ENCODE measurements at places on chromosomes 2 and 18.

DNA sequence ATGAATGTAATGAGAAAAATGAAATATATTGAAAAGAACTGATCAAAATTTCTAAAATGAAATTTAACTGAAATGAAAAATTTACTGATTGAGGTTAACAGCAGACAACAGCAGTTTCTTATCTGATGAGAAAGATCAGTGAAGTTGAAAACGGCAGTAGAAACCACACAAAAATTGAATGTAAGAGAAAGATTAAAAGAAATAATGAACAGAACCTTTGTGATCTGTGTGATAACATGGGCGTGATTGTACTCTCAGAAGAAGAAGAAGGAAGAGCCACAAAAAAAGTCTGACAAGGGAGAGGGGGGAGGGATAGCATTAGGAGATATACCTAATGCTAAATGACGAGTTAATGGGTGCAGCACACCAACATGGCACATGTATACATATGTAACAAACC is 45.2 kb downstream of the FAM117B start:
- no peak for DNase-seq

DNA sequence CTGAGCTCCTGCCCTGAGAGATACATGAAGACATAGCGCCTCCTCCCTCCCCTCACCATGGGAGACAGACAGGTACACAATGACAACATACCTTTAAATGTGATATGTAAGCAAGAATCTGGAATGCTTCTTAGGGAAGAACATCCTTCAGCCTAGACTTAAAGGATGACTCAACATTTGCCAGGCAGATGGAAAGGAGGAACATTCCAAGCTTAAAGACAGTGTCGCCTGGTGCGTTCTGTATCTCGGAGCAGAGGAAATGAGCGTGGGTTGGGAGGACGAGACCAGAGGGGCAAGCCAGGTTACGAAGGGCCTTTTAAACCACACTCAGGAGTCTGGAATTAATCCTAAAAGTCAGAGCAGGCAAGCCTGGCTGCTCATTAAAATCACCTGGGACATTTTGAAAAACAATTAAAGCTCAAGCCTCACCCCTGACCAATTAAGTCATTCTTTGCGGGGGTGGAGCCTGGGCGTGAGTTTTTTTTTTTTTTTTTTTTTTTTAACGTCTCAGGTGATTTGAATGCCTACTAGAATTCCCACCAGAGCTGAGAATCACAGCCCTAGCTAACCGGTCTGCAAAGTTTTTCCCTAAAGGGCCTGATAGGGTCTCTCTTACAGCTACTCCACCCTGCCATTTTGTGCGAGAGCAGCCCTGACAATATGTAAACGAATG is 131.2 kb upstream of the SEC11C start:
- no peak for DNase-seq

DNA sequence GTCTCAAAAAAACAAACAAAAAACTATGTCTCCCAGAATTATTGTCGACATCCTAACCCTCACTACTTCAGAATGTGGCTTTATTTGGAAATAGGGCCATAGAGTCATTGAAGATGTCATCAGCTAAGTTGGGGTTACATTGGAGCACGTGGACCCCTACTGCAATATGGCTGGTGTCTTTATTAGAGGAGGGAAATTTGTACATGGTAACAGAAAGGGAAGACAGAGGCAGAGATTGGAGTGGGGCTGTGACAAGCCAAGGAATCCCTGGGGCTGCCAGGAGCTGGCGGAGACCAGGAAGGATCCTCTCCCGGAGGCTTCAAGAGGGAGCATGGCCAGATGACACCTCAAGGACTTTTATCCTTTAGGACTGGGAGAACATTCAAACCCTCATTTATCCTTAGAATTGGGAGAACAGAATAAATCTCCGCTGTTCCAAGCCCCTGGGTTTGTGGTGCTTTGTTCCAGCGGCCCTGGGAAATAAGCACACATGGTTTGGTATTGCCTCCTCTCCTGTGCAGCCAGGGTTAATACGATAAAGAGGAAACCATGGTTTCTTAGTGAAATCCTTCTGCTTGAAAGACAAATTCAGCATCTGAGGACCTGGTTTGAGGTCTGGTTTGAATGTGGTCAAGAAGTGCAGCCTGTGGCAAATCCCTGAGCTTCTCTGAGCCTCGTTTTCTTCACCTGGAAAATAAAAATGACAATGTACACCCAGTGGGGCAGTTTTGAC is 184.7 kb downstream of the MYCN start:
- DNase-seq: no peak

DNA sequence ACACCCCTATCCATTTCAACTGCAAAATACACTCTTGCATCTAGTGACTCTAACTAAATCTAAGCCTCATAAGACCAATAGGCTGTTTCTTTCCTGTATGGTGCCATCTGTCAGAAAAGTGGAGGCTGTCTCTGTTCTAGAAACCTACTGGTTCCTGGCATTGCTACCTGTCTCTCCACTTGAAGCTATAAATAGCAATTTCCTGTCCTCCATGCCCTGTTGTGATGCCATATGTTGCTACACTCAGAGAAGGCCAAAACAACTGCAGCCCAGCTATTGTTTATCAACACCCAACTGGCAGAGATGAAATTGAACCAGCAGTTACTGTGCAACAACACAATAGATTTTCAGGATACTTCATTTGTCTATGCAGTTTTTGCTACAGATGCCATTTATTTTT is 1355.1 kb upstream of the SLC39A10 start:
- DNase-seq: no peak

GRCh38 chr2:235162082-235162836 is 210.4 kb downstream of the SH3BP4 start:
- no peak for DNase-seq

DNA sequence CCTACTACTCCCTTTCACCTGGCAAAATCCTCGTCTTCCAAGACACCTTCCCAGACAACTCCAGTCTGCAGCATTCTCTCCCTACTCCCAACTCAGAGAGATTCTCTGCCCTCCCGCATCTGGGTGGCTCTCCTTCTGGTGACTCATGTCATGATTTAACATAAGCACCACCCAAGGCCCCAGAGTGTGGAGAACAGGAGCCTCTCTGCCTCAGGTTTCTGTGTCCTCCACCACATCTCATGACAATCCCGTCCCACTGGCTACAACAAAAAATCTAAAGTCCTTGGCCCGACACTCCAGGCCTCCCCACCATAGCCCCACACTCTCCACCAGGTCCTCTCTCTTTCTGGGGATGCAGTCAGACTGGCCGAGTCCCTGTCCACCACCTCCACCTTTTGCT is 197.1 kb downstream of the BCL11A start:
- no peak for DNase-seq

DNA sequence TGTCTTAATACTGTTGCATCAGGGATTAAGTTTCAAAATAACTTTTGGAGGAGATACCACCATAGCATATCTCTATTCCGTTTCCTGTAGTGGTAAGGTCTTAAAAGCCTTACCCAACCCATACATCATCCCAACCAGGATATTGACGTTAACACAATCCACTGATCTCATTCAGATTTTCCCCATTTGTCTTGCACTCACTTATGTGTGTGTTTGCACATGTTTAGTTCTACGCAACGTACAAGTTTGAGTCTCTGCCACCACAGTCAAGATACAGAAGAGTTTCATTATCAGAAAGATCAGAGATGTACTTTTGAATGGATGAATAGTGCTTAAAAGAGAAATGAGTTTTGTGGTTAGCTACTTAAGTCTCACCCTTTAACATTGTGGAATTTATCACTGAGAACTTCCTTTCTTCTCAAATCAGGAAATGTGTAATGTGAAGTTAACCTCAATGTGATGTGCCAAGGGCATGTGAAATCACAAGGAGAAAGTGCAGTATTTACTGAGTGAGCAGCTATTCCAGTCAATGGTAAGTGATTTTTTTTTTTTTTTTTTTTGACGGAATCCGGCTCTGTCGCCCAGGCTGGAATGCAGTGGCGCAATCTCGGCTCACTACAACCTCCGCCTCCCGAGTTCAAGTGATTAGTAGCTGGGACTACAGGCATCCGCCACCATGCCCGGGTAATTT is 69.2 kb upstream of the EPHA4 start:
- no peak for DNase-seq

- no peak for DNase-seq
Measured at GRCh38 chr2:65937379-65938160, 497.4 kb upstream of the MEIS1 start.

DNA sequence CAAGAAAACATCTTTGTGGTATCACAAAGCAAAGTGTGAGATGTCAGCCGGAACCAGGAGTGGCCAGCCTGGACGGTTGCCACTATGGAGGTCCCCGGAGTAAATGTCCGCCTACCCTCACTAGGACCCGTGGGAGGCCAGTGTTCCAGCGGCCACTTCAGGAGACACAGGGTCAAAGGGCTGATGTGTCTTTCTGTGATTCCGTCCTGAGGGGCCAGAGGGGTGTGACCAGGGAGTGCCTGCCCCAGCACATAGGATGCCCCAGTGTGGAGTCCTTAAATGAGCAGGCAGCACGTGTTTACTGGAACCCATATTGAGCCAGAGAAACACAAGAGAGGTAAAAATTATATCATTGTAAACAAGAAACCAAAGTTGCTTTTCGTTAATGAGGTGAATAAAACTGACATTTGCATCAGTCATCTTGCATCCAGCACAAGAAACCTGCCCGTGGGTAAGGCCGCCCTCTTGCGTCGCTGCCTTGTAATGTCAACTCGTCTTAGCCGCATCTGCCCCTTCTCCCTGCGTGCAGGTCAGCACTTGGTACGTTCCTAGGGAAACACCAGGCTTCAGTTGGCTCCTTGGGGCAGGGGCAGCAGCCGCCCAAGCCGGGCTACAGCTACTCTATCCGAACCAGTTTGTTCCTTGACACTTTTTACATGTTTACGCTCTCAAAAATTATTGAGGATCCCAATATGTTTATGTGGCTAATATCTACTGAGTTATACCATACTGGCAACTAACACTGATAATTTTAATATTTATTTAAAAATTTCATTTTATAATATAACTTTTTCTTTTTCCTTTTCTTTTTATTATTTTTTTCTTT is 46.7 kb upstream of the LAPTM4A start:
- DNase-seq: peak; percentile 96

- DNase-seq: no peak
Measured at GRCh38 chr18:66813138-66813537, 209.2 kb upstream of the CDH19 start.

DNA sequence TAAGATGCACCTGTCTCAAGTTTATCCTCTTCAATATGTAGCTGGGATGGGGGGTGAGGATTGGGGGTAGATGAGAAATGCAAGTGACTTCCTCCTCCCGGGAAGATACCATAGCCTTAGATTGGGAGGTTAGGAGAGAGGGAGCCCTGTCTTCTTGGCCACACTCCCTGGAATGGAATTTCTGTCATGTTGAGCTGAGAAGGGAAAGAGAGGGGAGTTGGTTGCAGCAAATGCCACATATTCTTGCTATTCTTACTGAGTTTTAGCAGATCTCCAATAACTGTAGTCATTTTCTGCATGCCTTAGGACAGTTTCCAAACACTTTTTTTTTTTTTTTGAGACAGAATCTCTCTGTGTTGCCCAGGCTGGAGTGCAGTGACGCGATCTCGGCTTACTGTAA is 35.9 kb downstream of the TAF4B start:
- no peak for DNase-seq

DNA sequence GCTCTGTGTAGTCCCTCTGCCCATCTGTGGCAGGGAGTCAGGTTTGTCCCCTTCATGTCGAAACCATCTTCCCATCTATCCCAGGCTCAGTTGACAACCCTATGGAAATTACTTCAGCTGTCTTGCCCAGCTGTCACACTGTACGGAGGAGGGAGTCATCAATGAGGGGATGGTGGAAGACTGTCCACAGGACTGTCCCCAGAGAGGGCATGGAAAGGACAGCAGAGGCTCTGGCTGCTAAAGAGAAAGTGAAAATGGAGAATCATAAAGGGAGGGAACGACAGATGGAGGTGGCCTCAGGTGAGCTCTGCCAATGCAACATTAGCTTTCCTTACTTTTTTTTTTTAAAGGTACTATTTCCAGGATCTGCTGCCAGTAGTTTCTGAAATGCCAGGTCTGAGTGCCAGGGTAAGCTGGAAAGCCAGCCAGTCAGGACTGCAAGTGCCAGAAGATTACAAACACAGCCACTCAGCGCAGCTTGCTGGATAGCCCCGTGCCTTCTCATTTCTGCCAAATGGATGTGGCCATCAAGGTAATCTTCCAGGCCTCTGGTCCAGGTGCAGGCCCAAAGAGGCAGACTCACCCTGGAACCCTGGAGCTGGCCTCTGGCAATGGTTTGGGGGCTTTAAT is 192.8 kb downstream of the AGPS start:
- no peak for DNase-seq

- no peak for DNase-seq
Measured at GRCh38 chr2:177796011-177796410, 276.6 kb downstream of the PDE11A start.

DNA sequence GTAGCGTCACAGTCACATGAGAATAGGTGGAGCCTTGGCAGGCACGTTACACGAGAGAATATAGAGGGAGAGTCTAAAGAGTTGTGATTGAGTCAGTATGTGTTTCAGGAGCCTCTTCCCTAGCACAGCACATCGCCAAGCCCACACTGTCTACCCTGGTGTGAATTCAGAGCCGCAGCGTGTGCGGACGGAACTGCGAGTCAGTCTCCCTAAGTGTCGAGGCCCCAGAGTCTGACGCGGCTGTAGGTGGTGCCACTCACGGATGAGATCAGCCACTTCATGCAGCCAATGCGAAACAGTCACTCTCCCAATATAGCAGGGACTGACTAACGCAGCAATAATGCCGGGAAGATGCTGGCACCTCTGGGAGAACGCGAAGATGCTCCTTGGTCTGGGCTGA is 587.3 kb upstream of the ID2 start:
- DNase-seq: no peak

GRCh38 chr18:41921770-41922169 is 33.3 kb upstream of the PIK3C3 start:
- no peak for DNase-seq

GRCh38 chr18:70334728-70335329 is 46.0 kb downstream of the SOCS6 start:
- no peak for DNase-seq

GRCh38 chr2:119214453-119215037 is 9.1 kb upstream of the STEAP3 start:
- no peak for DNase-seq

- DNase-seq: no peak
Measured at GRCh38 chr2:40034198-40034597, 255.1 kb upstream of the THUMPD2 start.

- no peak for DNase-seq
Measured at GRCh38 chr2:173278794-173279526, 75.7 kb upstream of the CDCA7 start.

- no peak for DNase-seq
Measured at GRCh38 chr2:70947556-70948184, 12.0 kb downstream of the ATP6V1B1 start.

GRCh38 chr2:31207790-31208189 is 9.5 kb downstream of the CAPN14 start:
- no peak for DNase-seq

- no peak for DNase-seq
Measured at GRCh38 chr2:73700131-73700611, 37.0 kb downstream of the TPRKB start.
